NCI-H748 treated with DMSO at 0.1 percent for 48 hours (cell line): ENCODE measurements at places on chromosomes 2 and 18.

DNA sequence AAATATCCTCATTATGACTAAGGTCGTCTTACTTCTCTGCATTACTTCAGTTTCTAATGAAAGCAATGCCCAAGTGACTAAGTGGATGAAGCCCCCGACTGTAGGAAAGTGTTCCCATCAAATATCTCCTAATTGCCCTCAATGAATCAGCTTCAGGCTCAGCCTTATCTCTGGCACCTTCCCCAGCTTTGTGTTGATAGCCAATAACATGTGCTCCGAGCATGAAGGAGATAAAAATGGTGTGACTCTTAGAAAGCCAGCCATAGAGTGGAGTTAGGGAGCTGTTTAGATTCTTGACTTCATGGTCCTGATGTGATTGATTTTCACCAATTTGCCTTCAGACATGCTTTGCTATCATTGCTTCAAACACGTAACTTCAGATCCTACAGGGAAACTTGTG is 339.2 kb upstream of the NRP2 start:
- DNase-seq = no peak

DNA sequence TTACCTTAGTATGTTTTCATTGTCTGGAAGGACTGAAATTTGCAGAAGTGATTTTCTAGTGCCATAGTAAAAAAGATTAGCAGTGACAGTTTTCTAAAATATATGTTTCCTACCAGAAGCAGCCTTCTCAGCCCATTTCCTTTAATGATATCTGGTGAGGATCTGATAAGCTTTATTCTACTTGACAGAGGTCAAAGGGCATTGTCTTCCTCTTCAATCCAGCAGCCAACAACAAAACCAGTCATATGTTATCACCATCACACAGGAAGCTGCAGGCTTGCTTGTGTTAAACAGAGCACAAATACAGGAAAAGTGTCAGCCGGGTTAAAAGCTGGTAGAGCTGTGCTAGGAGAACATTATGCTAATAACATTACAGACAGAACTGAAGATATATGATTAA is 35.6 kb upstream of the ZSWIM2 start:
- DNase-seq = no peak

GRCh38 chr18:49757513-49758262 is 55.6 kb downstream of the ACAA2 start:
- DNase-seq = no peak

DNA sequence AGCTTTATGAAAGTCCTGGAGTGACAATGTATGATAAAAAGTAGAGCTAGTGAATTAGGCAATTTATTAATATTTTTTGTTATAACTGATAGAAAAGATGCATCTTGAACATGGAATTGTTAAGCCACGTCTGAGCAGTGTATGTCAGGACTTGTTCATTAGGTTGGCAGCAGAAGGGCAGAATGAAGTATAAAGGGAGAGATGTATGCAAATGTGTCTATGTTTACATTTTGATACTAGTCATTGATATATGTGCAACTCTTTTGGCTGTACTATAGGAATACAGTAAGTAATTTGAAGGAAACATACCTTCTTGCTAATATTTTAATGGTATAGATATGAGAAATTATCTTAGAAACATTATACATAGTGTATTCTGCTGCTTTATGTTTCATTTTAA is 49.0 kb upstream of the TMEM247 start:
- DNase-seq = no peak

- DNase-seq = no peak
Observed at GRCh38 chr2:198720266-198720665, 737.5 kb downstream of the SATB2 start.

DNA sequence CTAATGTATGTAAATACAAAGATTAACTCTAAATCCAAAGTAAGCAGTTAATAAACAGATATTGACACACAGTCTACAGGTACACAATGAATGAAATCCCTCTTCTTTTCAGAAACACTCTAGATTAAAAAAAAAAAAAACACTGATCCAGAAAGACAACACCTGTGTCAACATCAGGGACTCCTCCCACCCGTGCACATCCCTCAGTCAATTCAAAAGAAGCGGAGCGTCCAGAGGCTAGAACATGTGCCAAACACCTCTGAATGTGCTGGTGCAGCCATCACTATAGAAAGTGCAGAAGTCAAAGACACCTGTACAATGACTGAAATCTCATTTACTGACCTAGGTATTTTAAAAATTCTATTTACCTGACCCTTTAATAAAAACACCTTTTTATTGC is 622.6 kb upstream of the ID2 start:
- peak; percentile 88 for DNase-seq

DNA sequence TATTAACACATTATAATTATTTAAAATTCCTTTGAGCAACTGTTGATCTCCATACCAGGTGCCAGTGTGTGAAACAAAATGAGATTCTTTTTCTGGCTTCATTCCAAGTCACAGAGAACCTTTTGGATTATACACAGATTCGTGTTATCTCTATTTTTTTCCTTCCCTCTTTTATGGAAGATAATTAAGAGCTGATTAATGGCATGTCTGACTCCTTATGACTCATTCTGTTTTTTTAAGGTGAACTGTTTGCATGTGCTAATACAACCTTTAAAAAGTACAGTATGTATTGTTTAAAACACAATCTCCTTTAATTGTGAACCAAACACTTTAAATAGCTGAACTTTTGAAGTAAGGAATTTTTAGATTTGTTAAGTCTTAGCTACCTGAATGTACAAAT is 39.3 kb downstream of the PELI1 start:
- peak; percentile 12 for DNase-seq

DNA sequence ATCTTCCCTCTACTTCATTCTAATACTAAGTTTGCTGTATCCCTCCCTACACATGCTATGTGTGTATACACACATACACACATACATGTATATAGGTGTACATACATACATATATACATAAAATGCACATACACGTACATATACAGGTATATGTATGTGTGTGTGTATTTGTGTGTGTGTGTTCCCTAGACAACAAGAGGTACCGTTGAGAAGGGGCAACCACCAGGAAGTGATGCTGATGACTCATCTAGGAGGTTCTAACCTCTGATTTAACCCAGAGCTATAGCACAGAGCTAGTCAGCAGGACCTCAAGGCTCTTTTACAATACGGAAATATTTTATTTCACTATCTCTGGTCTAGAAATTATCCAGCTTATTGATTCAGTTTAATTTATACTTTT is 139.2 kb downstream of the LAMA3 start:
- no peak for DNase-seq

DNA sequence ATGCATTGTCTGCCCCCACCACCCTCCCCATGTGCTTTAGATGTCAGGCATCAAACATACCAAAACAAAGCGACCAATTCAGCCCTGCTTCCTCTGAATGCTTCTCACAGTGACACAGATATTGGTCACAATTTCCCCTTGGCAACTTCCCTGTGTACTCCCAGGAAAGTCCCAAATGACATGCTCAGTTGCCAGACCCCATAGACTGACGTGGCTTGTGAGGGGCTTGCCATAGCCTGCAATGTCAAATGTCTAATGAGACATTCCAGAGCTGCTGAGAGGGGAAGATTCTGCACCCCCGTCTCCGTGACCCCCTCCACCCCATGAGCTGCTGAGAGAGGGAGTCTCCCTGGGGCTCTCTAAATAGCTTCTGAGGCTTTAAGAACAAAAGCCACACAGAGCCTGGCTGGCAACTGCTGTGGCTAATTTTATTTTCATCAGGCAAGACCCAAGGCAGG is 47.3 kb downstream of the RFTN2 start:
- no peak for DNase-seq

DNA sequence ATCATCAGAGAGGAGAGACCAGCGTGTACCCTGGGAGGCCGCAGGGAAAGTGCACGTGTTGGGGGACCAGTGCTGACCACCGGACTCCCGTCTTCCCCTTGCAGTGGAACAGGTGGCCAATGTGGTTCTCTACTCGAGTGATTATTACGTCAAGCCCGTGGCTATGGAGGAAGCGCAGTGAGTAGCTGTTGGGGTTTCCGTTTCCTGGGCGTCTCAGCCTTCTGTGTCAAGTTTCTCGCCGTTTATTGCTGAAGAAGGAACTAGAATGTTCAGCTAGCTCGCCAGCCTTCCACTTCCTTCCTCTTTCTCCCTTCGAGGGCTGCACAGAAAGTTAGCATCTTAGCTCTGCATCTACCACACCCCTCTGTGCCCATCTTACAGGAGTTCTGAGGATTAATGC is 22.8 kb upstream of the DGKD start:
- DNase-seq = no peak

DNA sequence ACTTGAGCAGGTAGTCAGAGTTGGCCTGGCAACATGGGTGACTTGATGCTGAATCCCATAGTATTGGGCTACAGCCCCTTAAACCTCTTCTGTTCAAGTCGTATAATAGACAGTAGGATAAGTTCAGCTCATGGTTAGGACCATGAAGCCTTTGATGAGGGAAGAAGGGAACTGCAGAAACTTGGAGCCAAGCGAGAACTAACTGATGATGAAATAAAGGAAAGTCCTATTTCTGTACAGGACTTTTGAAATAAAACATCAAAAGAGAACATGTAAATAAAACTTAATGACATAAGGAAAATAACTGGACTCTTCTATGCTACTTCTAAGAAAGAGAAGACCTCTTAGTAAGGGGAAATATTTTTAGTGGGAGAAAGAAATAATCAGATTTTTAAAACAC is 51.2 kb upstream of the UGP2 start:
- DNase-seq = no peak

DNA sequence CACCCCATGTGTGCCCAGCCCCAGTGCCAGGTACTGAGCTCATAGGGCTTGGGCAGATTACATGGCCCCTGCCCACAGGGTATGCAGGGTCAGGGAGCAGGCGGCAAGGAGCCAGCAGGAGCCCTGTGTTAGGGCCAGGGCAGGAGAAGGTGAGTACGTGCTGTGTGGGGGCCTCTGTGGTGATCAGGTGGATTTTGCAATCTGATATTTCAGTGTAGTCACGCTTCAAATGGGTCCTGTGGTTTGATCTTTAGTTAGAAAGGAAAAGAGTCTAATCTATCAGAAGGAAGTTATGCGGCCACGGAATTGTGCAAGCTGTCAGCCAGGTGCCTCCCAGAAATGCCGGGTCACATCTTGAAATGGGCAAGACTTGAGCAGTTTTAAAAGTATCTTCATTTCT is 13.9 kb downstream of the UBE2F start:
- DNase-seq = no peak

DNA sequence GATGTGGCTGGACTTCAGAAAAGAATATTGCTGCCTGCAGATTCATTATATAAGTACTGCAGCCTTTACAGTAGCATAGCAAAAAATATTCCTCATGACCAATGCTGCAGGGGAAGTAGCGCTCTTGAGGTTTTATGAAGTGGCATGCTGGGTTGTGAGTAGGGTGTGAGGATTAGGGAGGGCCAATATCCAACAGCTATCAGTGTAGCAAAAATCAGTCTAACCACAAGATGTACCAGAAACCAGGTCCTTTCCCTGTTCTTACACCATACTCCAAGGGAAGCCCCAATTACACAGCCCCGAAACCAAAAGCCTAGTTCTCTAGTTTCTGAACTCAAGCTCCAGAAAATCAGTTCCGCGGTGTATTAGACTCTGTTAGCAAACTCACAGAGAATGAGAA is 1082.2 kb upstream of the DDX18 start:
- no peak for DNase-seq

DNA sequence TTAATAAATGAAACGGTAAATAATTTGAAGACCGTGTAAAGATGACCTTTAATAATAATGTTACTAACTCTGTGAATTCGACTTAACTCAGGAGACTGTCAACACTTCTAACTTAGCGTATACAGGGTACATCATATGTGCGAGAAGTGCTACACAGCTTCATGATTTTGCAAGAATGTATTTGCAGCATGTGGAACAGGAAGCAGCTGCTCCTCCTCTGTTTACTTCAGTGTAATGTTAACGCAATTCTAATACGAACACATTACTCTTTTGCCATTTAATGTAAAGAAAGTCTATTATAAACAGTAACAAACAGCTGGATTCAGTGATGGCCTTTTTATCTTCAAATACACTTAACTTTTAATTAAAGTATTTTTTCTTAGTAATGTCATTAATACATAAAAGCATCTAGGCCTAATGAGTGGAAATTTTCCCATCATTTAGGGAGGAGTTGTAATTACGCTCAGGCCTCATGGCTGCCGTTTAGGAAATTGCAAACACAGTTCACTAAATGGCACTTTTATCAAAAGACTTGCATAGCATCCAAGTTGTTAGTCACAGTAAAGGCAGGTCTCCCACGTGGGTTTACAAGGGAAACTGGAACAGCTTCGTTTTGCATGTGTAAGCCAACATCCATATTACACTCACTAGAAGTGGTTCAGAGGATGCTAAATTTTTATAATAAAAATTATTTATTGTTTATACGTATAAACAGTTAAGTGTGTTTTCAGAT is 635.7 kb downstream of the FBXO15 start:
- peak; percentile 69 for DNase-seq

DNA sequence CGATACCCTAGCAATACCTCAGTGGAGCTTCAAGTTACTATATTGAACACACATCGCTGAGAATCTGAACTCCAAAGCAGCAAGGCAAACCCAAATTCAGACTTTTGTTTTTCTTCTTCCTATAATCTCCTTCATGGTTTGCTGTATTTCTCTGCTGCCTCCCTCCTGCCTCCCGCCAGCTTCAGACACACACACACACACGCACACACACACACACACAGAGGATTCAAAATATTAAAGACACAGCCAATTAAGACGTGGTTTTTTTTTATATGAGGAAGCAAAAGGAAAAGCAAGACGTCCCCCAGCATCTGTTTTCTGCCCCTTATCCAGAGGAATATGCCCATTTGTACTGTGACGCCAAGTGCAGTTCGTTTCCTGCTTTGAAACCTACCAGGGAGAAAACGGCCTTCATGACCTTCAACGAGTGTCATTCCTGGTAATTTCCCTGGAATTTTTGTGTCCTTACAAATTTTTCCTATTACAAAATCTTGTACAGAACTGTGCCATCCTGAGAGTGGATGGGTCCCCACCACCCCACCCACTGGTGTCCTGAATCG is 547.9 kb upstream of the ID2 start:
- DNase-seq = peak; percentile 52

DNA sequence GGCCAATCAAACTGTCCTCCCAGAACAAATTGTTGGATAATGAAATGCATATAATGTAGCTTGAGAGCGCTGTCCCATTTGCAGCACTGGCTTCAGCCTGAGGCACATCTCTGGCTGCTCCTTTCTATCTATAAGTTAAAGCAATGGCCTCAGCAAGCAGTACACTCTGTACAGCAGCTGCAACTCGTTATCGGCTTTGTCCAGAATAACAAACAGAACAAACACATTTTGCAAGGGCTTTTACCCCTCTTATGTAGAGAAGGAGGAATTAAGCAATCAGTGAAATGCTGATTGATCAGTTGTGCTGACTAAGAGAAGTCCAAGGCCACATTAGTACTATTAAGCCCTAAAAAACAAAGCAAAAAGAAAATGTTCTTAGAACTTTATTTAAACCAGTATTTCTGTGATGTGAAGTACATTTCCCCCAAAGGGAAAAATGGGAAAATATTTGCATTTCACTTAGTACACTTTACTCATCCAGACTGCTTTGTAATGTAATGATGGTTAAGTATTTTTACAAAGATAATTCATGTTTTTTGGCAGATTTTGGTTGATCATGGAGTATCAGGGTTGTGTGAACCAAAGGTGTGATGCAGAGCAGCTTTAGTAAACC is 15.0 kb upstream of the CPS1 start:
- no peak for DNase-seq

GRCh38 chr2:241271706-241272302 is 43.7 kb downstream of the HDLBP start:
- DNase-seq = no peak

- DNase-seq = no peak
Observed at GRCh38 chr2:186328838-186329237, 157.2 kb upstream of the ZC3H15 start.
